ENCODE measurements at places on chromosomes 13 and 19. TPM values are rescaled to one million over a fixed set of nuclear protein-coding genes. Genes with fewer than 3 reads are reported as not detected.

- DNase-seq, result no peak
These were observed 142.3 kb downstream of the DPF1 start for GRCh38 chr19:38081547-38082255.

- DNase-seq, result no peak
These were observed 37.6 kb downstream of the ACTN4 start for GRCh38 chr19:38684862-38685665.

DNA sequence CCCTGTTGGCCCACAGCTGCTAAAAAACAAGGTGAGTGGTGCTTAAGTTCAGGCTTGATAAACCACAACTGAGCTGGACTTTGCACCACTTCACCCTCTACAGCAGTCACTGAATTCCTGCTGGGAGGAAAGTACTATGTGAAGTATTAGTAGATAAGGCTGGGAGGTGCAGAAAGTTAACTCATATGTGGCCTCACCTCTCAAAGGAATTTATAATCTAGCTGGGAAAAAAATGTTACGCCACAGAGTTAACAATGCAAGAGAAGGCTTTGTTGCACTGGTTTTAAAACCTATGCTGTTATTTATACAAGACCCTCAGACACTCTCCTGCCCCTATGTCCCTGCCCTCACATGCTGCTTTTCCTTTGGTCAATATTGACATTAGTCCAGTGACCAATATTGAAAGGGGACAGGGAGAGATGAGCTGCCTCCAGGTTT, 60.9 kb downstream of the LIG4 start:
- no peak for DNase-seq

GRCh38 chr19:46383171-46383815, 30.1 kb downstream of the CCDC8 start:
- DNase-seq, result no peak

GRCh38 chr19:42201489-42202289, 15.8 kb downstream of the DEDD2 start:
- no peak for DNase-seq

GRCh38 chr13:100392709-100393630, 195.6 kb downstream of the GGACT start:
- DNase-seq, result peak; percentile 80

The HNRNPM gene
- total RNA-seq, result 177 TPM
